ENCODE measurements at places on chromosomes 4 and X.

DNA sequence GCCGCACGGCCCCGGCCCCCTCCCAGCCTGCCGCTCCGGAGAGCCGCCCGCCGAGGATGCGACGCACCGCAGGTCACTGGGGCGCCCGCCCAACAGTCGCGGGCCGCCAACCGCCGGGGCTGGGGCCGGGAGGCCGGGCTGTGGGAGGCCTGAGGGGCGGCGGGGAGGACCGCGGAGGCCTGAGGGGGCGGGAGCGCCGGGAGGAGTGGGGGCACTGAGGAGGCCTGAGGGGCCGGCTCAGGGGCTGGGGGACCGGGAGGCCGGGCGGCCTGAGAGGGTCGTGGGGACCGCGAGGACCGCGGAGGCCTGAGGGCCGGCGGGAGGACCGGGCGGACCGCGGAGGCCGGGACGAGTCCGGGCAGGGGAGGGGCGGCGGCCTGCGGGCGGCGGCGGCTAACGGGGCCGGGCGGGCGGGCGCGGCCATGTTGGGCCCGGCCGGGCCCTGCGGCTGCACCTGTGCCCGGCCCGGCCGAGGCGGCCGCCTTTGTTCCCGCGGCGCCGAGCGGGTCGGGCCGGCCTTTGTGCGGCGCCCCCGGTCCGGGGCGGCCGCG is 353 bp downstream of the NSD2 start:
- peak; percentile 21 for DNase-seq

GRCh38 chr4:95545546-95545945 is 3.2 kb downstream of the UNC5C start:
- DNase-seq: no peak

DNA sequence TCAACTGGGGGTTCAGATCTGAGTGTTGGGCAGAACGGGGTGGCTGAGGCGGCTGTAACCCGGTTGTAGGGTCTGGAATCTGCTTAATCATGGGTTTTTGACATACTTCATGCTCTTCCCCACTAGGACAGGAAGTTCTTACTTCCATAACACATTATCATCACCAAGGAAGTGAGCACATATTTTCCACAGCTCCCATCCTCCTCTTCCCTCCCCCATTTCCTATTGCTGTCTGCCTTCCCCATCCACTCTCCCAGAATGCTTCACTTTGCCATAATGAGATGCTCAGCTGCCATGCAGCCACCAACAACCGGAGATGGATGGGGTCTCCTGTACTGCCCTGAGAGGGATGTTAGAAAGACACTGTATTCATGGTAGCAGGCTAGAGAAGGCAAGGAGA is 6.4 kb upstream of the DCUN1D4 start:
- DNase-seq: no peak

DNA sequence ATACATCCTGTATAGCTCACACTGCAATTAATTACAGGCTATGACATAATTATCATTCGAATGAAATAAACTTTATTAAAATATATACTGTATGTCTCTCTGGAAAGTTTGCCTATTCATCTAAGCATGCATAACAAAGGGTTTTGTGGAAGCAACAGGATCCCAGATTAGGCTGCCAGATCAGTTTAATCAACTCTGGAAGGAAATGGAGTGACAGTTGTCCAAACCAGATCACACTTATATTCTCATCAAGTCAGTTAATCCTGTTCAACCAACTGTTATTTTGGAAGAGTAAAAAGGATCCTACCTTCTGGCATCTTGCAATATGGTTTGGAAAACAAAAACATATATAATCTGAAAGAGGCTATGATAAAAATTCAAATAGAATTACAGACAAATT is 312.2 kb downstream of the FAT4 start:
- no peak for DNase-seq

GRCh38 chrX:74277320-74277719 is 26.7 kb upstream of the ZCCHC13 start:
- DNase-seq: no peak

- DNase-seq: no peak
These were observed 64.1 kb upstream of the ATXN3L start for GRCh38 chrX:13383907-13384306.

GRCh38 chr4:188452097-188452496 is 312.9 kb downstream of the TRIML1 start:
- no peak for DNase-seq

DNA sequence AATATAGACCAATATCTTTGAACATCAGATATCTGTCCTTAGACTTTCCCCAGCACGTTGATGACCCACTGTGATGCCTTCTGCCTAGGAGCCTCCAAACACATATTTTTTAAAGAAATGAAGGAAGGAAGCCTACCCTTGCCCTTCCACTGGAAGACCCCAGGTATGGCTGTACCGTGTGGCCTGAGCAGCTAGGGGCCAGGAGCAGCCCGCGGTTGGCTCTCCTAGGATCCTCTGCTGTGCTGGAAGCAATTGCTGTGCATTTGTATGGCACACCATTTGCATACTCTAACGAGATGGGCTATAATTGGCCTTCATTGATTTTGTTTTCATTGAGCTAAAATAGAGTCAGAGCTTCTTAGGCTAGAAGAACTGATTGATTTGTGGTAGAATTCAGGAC is 128.8 kb downstream of the GPAT3 start:
- DNase-seq: no peak

DNA sequence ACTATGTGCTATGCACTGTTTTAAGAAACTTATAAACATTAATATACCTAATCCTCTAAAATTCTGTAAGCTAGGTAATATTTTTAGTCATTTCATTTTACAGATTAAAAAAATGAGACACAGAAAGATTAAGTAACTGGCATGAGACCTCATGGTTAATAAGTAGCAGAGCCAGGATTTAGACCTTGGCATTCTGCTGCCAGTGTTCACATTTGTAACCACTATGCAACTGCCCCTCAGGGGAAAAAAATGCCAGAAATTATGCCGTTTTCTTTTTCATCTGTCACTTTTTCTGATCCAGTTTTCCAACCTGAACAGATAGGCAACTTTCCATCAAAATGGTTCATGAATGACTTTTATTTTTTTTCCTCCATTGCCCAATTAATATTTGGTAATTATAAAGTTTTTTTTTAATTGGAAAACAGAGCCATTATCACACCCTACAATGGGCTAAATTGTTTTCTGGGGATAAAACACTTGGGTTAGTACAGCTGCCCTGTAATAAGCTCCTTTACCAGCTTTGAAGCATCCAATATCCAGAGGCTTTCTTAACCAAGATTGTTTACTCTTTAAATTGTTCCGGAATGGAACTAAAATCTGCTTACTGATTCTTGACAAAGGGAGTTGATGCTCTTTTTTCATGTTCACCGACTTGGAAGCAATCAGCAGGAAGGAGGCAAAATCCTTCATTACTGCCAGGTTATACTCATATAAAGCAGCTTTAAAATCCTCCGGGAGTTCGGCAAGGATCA is 56.4 kb upstream of the DDX60 start:
- DNase-seq: no peak

GRCh38 chrX:6448003-6448402 is 86.9 kb downstream of the VCX3A start:
- DNase-seq: no peak

GRCh38 chr4:116438417-116438816 is 647.0 kb downstream of the TRAM1L1 start:
- no peak for DNase-seq

DNA sequence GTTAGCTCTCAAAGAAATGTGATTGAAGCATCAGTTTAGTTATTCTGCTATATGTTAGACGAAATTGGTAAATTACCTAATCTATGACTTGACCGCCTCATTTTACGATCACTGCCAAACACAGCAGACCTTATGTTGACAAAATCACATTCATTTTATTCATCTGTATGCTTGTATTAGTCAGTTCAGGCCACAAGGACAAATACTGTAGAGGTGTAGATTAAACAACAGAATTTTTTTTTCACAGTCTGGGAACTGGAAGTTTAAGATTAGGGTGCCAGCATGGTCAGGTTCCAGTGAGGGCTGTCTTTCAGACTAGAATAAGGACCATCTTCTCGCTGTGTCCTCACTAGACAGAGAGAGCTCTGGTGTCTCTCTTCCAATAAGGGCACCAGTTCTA is 177.1 kb downstream of the NWD2 start:
- DNase-seq: no peak
